ENCODE measurements at places on chromosomes 2 and 18. TPM values are rescaled to one million over a fixed set of nuclear protein-coding genes. Genes with fewer than 3 reads are reported as not detected.
A peak's percentile ranks its signal among the peaks of the same experiment; 100 is the strongest.

DNA sequence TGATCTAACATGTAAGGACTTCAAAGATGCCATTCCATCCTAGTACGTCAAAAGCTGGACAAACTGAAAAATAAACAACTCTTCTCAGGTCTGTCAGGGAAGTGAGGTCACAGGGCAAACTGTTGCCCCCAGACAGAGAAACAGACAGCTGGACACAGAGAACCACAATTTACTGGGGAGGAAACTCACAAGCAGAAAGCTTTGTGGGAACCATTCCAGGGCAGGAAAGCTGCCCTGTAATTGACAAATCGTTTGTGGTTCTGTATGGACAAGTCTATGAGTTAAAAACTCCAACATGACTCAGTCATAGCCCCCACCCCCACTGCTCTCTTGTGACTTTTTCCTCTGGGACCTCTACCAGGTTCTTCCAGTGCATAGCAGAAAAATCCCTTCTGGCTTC lies 28.4 kb downstream of the MCEE start:
- DNase-seq, result no peak

DNA sequence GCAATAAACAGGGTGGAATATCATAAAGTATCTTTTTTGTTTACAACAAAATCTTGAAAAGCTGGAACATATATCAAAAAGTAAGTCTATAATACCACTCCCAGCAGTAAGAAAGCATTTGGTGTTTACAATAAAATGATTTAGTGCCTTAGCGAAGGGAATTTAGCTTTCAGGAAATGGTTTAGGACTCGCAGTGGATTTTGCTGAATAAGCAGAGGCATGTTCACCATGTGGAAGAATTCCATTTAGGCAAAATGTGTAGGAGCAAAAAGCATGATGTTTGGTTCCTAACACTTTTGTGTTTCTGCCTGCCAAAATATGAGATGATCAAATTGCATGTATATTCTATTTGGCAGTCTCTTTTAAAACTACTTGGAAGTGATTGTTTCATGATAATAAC lies 163.6 kb downstream of the AGPS start:
- DNase-seq, result no peak

DNA sequence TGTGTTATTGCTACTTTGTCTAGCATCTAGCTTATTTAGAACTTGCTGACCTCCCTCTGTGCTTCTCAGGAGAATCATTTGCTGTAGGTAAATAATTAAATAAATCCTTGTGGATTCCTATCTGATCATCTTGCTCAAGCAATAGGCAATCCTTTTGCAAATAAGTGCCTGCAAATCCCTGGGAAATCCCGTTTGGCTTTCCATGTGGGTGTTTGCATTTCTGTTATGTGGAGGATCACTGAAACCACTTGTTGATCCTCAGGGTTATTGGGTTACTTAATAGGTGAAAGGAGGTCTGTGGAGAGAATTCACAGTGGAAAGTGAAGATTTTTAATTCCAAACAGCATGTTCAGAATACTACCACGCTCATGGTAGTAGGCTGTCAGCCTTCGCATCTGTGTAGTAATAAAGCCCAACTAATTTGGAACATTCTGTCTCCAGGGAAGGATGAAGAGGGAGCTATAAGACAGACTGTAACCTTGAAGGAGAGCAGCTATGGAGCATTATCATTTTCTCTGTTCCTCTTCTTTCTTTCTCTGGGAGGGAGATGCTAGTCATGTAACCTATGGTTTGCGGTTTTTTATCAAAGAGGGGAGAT lies 72.5 kb downstream of the GULP1 start:
- DNase-seq, result no peak

GRCh38 chr2:186968277-186968676 lies 119.3 kb upstream of the ZSWIM2 start:
- DNase-seq, result no peak

DNA sequence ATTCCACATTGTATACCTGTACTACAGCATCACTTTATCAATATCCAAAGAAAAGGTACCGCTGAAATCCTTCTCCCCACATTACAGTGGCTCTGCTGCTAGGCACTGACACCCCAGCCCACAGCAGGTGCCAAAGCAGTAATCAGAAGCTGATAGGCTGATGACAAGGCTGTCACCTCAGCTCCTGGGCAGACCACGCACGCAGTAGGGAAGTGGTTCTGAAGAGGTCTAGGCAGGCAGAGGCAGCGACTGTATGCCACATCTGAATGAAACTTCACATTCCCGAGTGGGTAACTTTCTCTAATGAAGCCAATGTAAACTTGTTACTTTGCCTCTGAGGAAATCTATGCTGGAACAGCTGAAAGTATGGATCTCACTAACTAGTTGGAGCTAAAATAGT lies 113.0 kb downstream of the MEP1B start:
- DNase-seq, result no peak

GRCh38 chr2:168456521-168457189 lies 583 bp downstream of the CERS6 start:
- DNase-seq, result peak; percentile 48

DNA sequence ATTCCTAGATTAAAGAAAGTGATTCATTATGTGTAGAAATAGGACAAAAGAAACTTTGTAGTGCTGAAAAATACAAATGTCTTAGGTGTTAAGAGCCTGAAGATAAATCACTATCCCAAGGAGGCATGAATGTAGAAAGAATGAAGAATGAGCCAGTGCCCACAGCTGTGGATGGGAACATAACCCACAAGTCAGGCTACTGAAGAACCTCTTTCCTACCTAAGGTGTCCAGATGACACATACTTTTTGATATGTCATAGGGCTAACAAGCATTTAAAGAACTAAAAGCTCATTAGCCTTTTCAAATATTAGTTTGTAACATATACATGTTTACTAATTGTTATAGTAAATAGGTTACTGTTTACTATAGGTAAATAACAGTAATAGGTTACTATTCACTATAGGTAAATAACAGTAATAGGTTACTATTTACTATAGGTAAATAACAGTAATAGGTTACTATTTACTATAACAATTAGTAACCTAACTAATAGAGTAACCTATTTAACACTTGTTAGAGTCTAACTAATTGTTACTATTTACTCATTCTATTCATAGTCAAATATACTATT lies 275.0 kb upstream of the KYNU start:
- DNase-seq, result no peak

DNA sequence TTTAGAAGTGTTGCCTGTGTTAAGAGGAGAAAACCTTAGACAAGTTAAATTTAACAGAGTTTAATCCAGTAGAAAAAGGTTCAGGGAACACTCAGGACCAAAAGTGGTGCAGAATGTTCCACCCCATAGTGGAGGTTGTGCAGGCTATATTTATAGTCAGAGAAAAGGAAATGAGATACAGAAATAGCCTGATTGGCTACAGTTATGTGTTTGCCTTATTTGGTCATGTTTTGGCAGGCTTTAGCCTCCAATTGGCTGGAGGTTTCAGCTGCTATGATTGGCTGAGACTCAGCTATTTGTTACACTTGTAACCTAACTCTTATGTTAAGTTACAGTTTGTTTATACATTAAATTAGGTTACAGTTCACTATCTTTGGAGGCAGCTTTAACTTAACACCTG lies 4.2 kb downstream of the STAMBP start:
- no peak for DNase-seq

GRCh38 chr18:75800331-75800648 lies 372.8 kb upstream of the SMIM21 start:
- DNase-seq, result no peak

DNA sequence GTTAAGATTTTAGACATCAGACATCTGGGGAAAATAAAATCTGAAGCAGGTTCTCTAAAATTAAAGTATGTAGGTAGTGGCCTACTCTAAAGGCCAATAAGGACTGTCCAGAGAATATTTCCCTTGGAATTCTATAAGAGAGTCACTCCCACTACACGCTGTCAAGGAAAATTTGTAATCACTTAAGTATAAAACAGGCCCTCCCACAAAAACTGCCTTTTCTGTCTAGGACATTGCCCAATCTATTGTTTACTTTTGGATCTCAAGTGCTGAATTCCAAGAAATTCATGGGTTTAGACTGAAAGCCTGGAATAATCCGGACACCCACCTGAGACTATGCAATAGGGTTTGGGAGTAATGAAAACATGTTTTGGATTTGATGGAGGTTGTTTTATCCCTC lies 1.7 kb upstream of the SRBD1 start:
- DNase-seq, result no peak

GRCh38 chr2:63789338-63790020 lies 52.2 kb upstream of the UGP2 start:
- DNase-seq, result no peak

GRCh38 chr2:43676322-43677050 lies at the start of gene C1GALT1C1L:
C1GALT1C1L (minus strand) TSS chr2:43676429; CDS start chr2:43676322, 107 bp downstream.
- DNase-seq, result peak; percentile 33

GRCh38 chr18:69267895-69268294 lies 132.8 kb upstream of the DOK6 start:
- no peak for DNase-seq

DNA sequence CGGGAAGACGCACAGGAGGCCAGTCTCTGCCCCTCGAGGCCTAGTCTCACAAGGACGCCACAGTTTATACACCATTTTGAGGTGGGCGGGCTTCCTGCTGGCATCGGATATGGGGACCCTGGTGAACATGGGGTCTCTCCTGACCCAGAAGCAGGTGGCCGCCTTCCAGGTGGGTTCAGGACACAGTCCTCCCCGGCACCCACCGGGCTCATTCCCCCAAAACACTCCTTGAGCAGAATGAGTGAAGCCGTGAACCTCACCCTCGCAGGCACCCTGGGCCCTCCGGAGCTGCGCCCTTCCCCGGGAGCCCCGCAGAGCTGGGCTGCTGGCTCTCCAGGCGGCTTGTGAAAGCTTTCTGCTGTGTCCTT lies 6.5 kb downstream of the NFATC1 start:
- no peak for DNase-seq

DNA sequence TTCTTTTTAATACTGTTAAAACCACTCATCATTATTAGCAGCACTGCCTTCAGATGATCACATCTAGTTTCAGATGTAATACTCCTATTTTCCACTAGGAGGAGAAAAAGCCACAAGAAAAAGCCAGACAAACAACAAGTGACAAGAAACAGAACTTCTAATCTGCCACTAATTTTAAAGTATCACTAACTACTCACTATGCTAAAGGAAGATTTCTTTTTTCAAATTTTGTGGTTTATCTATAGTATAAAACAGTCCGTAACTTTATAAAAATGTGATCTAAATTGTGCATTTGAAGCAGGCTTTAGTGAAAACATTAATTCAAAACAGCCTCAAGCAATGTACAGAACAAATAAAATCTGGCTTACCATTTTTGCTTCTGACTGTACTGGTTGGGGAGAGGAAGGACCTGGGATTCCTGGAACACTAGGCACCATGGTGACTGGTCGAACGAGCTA lies 56.8 kb downstream of the ATF2 start:
- DNase-seq, result peak; percentile 18

GRCh38 chr2:239777219-239777618 lies 247.9 kb downstream of the NDUFA10 start:
- no peak for DNase-seq

DNA sequence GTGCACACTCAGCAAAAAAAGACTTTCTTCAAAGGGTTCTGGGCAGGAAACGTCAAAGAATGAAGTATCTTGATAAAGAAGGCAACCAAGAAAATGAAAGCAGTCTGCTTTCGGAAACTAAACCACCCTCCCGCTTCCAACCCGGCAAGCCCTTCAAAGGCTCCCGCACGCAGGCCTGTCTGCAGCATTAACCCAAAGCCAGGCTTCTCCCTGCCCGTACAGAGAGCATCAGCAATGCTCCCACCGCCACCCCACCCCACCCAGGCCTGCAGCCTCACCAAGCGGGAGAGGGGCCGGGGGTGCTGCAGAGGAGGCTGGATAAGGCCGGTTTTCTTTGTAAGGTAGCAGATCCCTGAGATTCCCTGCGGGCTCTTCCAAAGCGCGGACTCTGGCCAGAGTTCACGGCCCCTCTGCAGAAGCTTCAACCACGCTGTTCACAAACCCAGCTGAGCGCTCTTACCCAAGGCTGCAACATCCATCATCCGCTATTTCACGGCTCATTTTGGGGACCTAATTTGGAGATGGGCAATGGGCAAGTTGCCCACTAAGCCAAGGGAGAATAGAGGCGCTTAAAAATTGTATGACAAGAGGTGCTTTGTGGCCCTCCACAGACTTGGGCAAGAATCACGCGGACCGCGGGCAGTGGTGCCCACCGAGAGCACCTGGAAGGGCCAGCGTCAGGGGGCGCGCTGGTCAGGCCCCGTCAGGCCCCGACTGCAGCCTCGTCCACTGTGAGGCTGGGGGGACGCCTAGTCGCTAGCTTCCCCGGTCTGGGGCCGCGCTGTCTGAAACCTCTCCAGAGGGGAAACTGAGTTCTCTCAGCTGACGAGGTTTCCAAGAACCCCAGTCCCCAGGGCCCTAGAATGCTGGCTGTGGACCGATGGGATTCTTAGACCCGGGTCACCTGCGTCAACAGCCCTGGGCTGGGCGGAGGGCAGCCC lies 225.4 kb upstream of the ID2 start:
- DNase-seq, result no peak

DNA sequence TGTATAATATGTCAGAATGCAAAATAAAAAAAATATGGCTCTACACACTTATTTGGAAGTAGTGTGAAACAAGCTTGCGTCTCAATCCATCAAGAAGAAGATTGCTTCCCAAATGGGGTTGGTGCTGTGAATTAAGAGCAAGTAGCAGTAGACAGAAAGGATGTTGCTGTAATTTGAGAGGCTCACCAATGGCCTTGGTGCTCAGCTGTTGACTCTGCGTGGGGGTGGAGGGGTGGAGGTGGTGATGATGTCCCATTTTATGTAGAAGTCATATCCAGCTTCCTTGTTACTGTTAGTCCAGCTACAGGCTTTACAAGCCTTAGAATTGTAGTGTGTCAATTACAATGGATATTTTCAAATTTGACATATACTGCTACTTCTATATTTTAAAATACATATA lies 223.4 kb upstream of the RND3 start:
- DNase-seq, result no peak

DNA sequence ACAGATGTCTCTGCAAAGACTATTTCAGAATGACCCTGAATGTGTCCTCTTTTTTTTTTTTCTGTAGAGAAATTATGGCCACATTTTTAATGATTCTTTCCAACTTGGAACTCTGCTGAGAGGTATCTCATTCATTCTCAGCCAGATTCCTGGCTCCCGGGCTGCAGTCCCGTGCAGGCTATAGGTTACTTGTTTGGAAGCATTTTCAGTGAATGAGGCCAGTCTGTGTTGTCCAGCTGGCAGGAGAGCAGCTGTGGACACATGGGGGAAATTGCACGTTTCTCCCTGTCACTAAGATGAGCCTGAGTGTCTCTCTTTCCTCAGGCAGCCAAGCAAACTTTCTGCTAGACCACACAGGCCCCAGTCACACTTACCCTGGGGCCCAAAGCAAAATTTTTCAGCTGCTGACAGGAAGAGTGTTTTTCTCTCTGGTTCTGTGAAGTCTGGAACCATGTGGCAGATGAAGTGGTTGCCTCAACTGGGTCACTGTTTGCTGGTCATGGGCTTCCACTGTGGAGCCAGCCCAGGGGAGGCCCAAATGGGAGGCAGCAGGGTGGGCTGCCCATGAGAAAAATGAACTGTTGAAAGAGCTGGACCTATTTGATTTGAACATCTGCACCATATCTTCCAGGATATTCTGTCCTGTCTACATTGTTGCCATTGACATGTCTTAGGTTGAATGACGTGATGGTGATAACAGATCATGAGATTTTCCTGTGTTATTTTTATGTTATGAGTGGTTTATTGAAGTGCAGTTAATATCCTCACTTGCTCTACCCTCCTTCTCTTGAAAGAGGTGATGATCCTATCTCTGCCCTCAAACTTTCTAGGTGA lies 431.2 kb downstream of the LPIN1 start:
- no peak for DNase-seq

GRCh38 chr2:218294430-218295022 lies 2.2 kb upstream of the TMBIM1 start:
- DNase-seq, result no peak

The CSRNP3 gene
- 12.4 TPM for polyA plus RNA-seq

The AGAP1 gene
- polyA plus RNA-seq, result 20.2 TPM

The INPP1 gene
- 17.1 TPM for polyA plus RNA-seq

The SLC1A4 gene
- polyA plus RNA-seq, result 8.5 TPM

The ERFE gene
- polyA plus RNA-seq, result 4.5 TPM

The RNF138 gene
- polyA plus RNA-seq, result 59.9 TPM

The TRAPPC8 gene
- polyA plus RNA-seq, result 60.8 TPM

All from right renal pelvis (tissue), 4 donors.